HFF-Myc (cell line): ENCODE measurements at places on chromosomes 5 and 9.
A peak's percentile ranks its signal among the peaks of the same experiment; 100 is the strongest.

GRCh38 chr9:22119522-22120158 is 110.5 kb upstream of the CDKN2B start:
- no peak for DNase-seq

DNA sequence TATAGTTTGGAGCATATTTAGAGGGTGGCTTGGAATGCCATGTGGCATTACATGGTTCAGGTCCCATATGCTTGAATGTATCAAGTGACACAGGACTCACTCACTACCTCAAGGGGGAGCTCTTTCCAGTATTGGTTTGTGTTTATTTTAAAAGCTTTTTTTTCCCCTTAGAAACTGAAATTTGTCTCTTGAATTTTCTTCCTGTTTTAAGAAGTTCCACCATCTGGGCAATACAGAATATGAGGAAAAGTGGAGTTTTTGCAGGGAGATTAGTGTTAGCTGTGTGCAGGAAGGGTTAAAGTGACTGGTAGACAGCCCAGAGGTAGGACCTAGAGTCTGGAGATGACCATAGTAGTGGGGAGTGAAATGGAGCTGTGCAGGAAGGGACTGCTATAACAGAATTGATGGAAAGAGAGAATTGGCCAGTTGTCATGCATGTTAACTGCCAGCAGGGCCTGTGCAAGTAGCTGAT is 36.6 kb downstream of the CTNNA1 start:
- peak; percentile 47 for DNase-seq

DNA sequence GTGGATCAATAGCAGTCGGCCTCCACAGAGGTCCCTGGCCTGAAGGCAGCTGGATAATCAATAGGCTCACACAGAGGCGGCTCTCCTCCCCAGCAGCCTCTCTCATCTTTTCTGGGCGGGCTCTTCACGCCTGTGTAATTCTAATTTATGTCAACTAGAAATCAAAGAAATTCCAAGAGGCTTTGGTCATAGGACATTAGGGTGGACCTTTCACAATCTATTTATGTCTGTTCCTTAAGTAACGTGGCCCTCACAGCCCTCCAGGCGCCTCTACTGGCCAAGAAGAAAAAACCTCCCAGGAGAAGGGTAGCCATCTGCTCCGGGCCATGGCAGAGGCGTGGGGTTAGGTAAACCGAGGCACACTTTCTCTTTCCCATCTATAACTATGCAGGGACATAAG is 205.1 kb upstream of the EFNA5 start:
- no peak for DNase-seq

- DNase-seq = no peak
Observed at GRCh38 chr5:2039180-2039531, 156.4 kb upstream of the IRX4 start.
